ENCODE measurements at places on chromosomes 4 and X. TPM values are rescaled to one million over a fixed set of nuclear protein-coding genes. Genes with fewer than 3 reads are reported as not detected.

Gene UVSSA
- 9.5 TPM for polyA plus RNA-seq

Gene COX7B2
- not detected for polyA plus RNA-seq

Gene RS1
- not detected for polyA plus RNA-seq

Gene SMIM10L2A
- polyA plus RNA-seq: 0.05 TPM

Gene S100G
- not detected for polyA plus RNA-seq

Gene ENOX2
- 19.1 TPM for polyA plus RNA-seq

Gene UGT2B10
- not detected for polyA plus RNA-seq

Gene RNF128
- not detected for polyA plus RNA-seq

Gene PPEF2
- not detected for polyA plus RNA-seq

Gene TCEAL6
- not detected for polyA plus RNA-seq

Gene MID1
- polyA plus RNA-seq: 0.19 TPM

Gene CTAG2
- not detected for polyA plus RNA-seq

Gene GLRA3
- 0.98 TPM for polyA plus RNA-seq

Gene ASB12
- polyA plus RNA-seq: not detected

Gene NPY5R
- polyA plus RNA-seq: not detected

Gene CXCL9
- not detected for polyA plus RNA-seq

Gene YIPF7
- not detected for polyA plus RNA-seq

Gene CLGN
- polyA plus RNA-seq: not detected

Gene RASL11B
- polyA plus RNA-seq: 0.13 TPM

Gene MXRA5
- polyA plus RNA-seq: not detected

Gene EOLA2
- polyA plus RNA-seq: 37.7 TPM

Gene XG
- polyA plus RNA-seq: not detected

Gene SLC25A4
- polyA plus RNA-seq: 16.6 TPM

Gene CLDN22
- polyA plus RNA-seq: not detected

Gene BLTP1
- 7.4 TPM for polyA plus RNA-seq

Gene NEUROG2
- not detected for polyA plus RNA-seq

Gene ZFP42
- not detected for polyA plus RNA-seq

Gene SORBS2
- not detected for polyA plus RNA-seq

Gene PDCL2
- not detected for polyA plus RNA-seq

Gene CD40LG
- 2.0 TPM for polyA plus RNA-seq

Gene IL2
- polyA plus RNA-seq: not detected

Gene GSTCD
- polyA plus RNA-seq: 2.0 TPM

Gene MAPK10
- 0.94 TPM for polyA plus RNA-seq

Gene C1QTNF7
- not detected for polyA plus RNA-seq

Gene CENPVL1
- not detected for polyA plus RNA-seq

Gene UNC5C
- not detected for polyA plus RNA-seq

Gene CD38
- polyA plus RNA-seq: 20.9 TPM

Gene LETM1
- polyA plus RNA-seq: 12.0 TPM

Gene COPS4
- polyA plus RNA-seq: 40.7 TPM

Gene FAM13A
- 2.3 TPM for polyA plus RNA-seq

Gene MAGEA11
- polyA plus RNA-seq: not detected

Gene PCYT1B
- 0.13 TPM for polyA plus RNA-seq

Gene BMPR1B
- not detected for polyA plus RNA-seq

Gene UGT2B28
- polyA plus RNA-seq: not detected

Gene ATOH1
- polyA plus RNA-seq: not detected
